ENCODE measurements at places on chromosomes 5 and 9.

DNA sequence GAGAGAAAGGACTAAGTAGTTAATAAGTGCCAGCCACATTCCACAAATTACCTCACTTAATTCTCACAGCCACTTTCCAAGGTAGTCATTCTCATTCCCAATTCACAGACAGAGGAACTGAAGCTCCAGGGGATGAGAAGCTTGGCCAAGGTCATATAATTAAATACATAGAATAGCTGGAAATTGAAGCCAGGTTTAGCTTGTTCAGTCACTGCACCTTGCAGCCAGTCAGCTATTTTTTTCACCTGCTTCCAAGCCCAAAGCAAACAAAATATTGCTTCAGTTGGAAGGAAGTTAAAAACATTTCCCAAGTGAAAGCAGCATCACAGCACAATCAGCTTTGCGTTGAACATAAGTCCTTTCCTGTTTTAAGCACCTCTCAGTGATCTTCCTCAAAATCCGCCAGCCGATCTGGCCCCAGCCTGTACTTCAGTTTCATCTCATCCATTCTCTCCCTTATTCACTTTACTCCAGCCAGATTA lies 4.8 kb downstream of the ALDH1A1 start:
- no peak for DNase-seq

GRCh38 chr9:80699511-80699998 lies 989.8 kb downstream of the TLE1 start:
- DNase-seq: no peak

DNA sequence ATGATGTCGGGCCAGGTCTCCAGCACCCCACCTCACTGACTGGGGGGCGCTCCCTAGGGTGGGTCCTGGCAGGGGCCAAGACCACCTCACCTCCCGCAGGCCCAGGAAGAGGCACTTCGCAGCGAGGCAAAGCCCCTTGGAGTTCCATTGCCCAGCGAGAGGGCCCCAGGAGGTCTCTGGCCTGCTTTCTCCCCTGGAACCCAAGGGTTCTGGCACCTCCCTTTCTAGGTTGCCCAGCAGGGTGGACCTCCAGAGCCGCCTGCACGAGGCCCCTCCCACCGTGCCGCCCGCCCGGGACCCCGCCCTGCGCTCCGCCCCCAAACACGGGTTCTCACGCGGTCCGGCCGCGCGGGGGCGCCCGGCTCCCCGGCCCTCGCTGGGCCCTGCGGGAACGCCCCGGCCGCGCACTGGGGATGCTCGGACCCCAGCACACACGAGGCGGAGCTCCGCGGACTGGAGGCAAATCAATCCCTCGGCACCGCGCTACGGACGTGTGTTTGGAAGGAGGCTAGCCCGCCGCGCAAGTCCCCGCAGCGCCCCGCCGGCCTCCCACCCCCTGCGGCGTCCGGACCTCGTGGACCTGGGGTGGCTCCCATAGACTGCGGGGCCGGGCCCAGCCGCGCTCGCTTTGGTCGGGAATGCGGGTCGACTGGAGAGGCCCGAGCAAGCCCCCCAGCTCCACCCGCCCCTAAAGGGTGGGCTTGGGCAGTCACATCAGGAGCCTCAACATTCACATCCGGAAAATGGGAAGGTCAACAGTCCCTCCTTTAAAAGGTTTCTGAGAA lies 99.5 kb upstream of the LMX1B start:
- DNase-seq: peak; percentile 35

GRCh38 chr9:89850631-89851325 lies 246.0 kb downstream of the GADD45G start:
- no peak for DNase-seq

DNA sequence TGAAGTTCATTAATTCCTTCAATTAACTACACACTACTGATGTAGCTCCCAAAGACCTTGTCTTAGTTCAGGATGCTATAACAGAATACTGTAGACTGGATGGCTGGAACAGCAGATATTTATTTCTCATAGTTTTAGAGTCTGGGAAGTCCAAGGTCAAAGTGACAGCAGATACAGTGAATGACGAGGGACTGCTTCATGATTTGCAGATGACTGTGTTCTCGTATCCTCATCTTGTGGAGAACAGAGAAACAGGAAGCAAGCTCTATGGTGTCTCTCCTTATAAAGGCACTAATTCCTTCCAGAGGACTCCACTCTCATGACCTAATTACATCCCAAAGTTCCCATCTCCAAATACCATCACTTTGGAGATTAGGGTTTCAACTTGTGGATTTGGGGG lies 65.6 kb upstream of the MAP1B start:
- DNase-seq: no peak

DNA sequence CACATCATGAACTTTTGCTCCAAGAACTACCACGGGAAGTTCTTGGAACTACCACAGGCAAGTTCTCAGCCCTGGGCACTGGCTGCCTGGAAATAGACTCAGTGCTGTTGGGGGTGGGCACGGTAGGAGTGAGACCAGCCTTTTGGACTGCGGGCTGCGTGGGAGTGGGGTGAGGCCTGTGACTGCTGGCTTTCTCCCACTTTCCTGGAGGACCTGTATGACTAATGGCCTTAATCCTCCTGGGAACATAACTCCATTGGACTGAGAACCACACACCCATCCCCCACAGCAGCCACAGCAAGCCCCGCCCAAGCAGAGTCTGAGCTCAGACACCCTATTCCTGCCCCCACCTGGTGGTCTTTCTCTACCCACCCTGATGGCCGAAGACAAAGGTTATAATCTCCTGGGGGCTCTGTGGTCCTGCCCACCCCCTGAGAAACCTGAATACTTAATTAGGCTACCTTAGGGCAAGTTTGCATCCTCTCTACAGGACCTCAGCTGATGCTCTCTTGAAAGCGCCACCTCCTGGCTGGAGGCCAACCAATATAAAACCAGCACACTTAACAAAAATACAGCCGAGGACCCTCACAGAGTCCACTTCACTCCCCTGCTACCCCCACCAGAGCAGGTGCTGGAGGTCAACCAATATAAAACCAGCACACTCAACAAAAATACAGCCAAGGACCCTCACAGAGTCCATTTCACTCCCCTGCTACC lies 112.6 kb downstream of the CACNA1B start:
- DNase-seq: no peak

DNA sequence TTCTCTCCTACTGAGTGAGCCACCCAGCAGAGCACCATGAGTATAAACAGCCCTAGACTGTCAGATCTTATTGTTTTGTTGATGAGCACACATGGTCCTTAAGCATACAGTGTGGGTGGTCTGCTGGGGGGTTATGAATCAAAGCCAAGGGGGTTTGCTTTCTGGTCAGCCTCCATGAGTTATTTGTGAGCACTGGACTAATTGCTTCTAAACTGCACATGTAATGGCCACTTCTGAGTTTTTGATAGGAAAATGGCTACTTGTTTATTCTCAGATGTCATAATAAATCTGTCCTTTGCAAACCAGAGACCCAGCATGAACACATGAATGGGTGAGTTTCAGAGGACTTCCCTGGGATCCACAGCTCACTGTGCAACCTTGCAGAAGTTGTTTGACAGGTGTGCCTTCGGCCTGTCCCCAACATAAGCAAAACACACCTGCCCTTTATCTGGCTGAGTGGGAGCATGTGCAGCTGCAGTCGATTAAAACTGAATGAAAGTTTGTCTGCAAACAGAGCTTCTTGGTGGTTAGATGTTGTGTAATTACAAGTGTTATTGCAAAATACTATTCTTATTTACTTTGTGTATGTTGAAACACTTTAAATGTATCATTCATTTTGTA lies 35.9 kb downstream of the MAMDC2 start:
- no peak for DNase-seq

GRCh38 chr5:88398316-88398715 lies 129.7 kb upstream of the TMEM161B start:
- DNase-seq: no peak

GRCh38 chr5:53575101-53575500 lies 14.7 kb downstream of the NDUFS4 start:
- DNase-seq: no peak

DNA sequence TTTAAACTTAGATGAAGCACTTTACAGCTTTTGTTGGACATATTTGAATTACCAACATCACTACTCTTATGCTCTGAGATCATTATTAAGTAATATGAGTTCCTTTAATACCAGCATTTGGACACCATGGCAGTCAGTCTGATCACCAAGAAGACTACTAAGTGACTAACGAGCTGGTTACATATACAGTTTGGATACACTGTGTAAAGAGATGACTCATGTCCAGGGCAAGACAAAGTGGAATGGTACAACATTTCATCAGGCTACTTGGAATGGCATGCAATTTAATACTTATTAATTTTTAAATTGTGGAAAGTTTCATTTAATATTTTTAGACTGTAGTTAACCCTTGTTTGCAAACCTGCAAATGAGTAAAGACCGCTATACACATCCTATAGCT lies 237.4 kb upstream of the PRDM9 start:
- no peak for DNase-seq

- no peak for DNase-seq
Measured at GRCh38 chr9:75432386-75432785, 344.1 kb downstream of the OSTF1 start.

DNA sequence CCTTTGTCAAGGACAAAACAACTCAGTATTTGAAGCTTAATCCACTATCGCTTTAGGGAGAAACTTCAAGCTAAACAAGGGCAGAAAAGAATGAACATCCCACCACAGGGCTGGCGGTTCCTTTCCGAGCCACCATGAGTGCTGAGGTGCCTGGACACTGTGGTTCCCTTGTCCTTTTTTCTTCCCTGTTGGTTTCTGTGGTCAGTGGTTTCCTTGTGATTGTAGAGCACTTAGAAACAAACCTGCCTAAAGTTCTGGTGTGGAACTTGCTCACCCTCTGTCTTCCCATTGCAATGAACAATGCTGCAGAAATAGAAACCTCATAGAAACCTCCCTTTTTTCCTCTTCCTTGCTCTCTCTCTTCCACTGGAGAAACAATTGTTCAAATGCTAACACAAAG lies 79.3 kb upstream of the TBC1D2 start:
- no peak for DNase-seq

DNA sequence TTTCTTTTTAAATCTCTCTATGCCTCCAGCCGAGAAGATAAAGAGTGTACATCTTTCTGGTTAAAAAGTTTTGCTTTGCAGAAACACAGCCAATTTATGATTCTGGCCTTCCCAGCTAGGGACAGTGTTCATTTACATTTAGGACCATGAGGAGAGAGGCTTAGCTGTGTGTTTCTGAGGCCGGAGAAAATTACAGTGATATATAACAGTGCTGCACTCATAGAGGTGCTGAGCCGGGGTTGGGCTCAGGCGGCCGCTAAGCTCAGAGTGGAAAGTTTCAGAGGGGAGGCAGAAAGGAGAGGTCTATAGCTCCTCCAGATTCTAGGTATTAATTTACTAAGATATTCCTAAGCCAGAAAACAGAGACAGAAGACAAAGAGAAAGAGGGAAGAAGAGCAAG lies 37.0 kb upstream of the LCP2 start:
- no peak for DNase-seq

DNA sequence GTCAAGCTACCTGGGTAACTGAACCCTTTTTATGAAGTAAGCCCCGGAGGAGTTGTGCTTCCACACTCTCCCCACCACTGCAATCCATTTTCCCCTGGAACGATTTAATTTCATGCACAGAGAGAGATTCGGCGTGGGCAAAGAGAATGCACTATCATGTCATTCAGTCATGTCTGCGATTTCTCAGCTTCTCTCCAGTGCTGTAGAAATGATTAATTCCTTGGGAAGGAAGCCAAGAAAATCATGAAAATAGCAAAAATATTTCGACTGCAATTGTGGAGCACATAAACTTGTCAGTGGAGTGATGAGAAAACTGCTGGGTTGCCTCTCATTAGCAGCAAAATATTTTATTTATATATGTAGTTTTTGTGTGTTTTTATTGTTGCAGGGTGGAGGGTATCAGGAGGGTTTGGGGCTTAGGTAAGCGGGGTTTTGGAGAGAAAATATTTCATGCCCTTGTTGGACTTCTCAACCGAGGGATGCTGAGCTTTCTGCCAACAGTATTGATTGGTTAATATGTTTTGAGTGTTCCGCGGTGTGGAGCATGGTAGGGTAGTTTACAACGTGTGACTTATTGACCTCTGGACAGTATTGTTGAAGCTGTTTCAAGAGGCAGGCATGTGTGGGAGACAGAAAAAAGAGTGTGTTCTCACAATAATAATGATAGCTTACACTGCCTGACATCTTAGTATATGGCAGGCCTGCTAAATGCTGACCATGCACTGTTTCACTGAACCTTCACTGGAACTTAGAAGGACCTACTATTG lies 69.3 kb downstream of the SGCD start:
- DNase-seq: peak; percentile 40

GRCh38 chr9:136054798-136055714 lies 40.0 kb downstream of the NACC2 start:
- no peak for DNase-seq

GRCh38 chr9:81598811-81599210 lies 90.5 kb downstream of the TLE1 start:
- DNase-seq: no peak

- DNase-seq: peak; percentile 12
Measured at GRCh38 chr5:150412319-150413175, at the start of gene CD74. TSS of gene CD74 (minus strand) at chr5:150412910. CDS start at chr5:150412749, 161 bp downstream.

DNA sequence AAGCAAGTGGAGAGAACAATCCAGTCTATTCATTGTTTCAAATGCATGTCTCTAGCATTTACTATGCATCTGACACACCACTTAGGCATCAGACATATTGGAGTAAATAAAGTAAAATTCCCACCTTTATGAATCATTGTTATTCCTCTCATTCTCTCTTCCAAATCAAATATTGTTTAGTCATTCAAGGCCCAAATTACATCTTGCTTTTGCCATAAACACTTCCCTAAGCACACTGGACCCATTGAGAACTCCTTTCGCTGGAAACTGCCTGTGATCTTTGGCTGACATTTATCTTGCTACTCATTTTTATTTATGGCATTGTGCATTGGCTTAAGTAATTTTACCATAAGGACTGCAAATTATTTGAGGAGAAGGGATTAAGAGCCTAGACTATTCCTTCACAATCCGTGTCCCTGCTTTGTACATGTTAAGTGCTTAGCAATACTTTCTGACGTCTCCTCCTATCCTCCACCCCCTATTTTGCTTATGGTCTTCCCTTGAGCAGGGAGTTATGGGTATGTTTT lies 7.4 kb downstream of the C5orf46 start:
- DNase-seq: no peak

- no peak for DNase-seq
Measured at GRCh38 chr5:156534085-156534484, 207.1 kb downstream of the SGCD start.

- no peak for DNase-seq
Measured at GRCh38 chr9:93648836-93649235, 72.5 kb downstream of the PHF2 start.

DNA sequence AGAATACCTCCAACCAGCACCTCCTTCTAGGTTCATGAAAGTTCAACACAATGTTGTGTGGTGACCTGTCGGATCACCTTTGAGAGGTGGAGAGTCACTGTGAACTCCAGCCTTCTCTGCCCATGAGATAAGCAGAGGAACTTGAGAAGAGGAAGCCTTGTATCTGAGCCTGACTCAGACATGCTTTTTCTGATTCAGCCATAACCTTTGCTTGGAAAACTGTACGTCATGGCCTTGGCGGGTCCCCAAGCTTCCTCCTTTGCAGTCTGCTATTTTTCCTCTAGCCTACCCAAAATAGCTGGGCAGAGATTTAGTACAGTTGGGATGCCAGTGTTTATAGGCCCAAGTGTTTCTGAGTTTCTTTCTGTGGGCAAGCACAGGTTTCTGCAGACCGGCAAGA lies 274.7 kb downstream of the CETN3 start:
- no peak for DNase-seq
